ENCODE measurements at places on chromosomes 16 and 17. TPM values are rescaled to one million over a fixed set of nuclear protein-coding genes. Genes with fewer than 3 reads are reported as not detected.

The AANAT gene
- total RNA-seq, result 0.21 TPM

The RGS11 gene
- total RNA-seq, result 4.7 TPM

The MT4 gene
- total RNA-seq, result not detected

The UBALD2 gene
- 75.6 TPM for total RNA-seq

The NUDT7 gene
- total RNA-seq, result 5.2 TPM

The TERB1 gene
- total RNA-seq, result not detected

The HOXB9 gene
- 10.1 TPM for total RNA-seq

The ASIC2 gene
- 2.4 TPM for total RNA-seq

The KRTAP16-1 gene
- total RNA-seq, result not detected

The VPS35 gene
- total RNA-seq, result 87.0 TPM

The CCL14 gene
- not detected for total RNA-seq

The KRT32 gene
- not detected for total RNA-seq

The PERCC1 gene
- not detected for total RNA-seq

The GNG13 gene
- total RNA-seq, result not detected

The CDIPT gene
- total RNA-seq, result 98.3 TPM

The TMC7 gene
- 9.6 TPM for total RNA-seq

The KCTD11 gene
- 15.9 TPM for total RNA-seq

The MYOCD gene
- 3.0 TPM for total RNA-seq

The CYB5B gene
- 231 TPM for total RNA-seq

The GUCY2D gene
- not detected for total RNA-seq

The DHX40 gene
- 48.2 TPM for total RNA-seq

The CTRB2 gene
- total RNA-seq, result not detected

The TP53TG3B gene
- not detected for total RNA-seq

The SPATA32 gene
- total RNA-seq, result 0.21 TPM

The TEKT5 gene
- total RNA-seq, result not detected

The ETV4 gene
- total RNA-seq, result 50.1 TPM

The SHISA9 gene
- 0.06 TPM for total RNA-seq

The SOST gene
- not detected for total RNA-seq

The DRC3 gene
- 2.7 TPM for total RNA-seq

The TLK2 gene
- 29.9 TPM for total RNA-seq

The CACNG4 gene
- 9.2 TPM for total RNA-seq

The CACNG1 gene
- total RNA-seq, result 0.11 TPM

The CDH13 gene
- total RNA-seq, result 0.01 TPM
